LoVo (cell line): ENCODE measurements at places on chromosomes 2 and 18.
A peak's percentile ranks its signal among the peaks of the same experiment; 100 is the strongest.

DNA sequence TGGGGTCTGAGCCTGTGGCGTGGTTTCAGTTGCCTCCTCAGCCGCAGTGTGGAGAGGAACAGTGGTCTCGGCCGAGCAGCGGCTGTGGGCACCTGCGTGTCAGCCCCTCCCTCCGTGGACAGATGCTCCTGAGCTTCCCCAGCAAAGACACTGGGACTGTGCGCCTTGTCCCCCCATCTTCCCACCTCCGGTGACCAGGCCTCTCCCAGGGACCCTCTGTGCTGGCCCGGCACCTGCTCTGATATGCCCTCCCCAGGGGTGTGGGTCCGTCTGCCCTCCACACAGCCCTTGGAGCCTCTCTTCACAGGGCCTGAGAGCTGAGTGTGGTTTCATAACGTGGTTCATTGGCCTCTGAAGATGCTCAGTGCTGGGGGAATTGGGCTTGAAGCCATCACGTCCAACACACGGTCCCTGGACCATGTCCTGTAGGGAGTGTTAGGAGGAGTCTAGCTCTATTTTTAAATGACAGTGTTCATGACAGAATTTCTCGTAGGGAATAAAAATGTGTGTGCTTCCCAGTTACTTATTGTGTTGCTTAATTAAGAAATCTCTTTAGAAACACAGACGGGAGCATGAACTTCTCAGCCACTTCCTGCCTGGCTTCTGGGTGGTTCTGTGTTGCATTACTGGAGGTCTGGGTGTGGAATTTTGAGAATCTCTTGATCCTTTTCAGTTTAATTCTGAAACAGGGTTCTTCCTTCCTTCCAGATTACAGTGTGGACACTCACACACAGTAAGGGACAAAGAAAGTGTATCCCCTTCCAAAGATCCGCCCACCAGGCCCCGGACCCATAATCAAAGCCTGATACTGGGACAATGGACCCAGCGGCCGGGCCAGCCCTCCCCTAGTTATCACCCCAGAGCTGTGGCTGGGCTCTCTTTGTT, 110.7 kb downstream of the NFATC1 start:
- DNase-seq, result no peak

DNA sequence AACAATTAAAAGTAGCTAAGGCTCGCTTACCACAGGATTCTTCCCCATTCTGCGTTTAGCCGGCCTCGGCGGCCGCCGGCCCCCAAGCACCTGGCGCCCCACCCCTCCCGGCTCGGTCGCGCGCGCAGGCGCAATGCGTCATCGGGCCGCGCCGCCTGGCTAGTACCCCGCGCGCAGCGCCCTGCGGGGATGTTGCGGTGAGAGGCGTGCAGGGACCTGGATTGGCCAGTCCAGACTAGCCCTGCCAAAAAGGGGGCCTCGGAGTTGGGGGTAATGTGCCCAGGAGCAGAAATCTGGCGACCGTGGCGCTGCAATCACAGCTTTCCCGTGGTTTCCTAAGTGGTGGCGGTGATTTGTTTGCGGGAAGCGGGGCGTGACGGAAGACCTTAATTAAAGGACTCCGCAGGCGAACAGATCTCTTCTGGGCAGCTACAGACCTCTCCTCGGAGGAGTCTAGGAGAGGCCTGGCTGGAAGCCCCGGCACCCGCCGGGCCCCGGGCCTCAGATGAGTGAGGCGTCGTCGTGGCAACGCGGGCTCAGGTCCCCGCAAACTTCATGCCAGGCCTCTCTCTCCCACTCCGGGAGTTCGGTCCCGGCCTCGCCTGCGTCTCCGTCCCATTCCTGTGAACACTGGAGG, 606 bp downstream of the TMEM237 start:
- peak; percentile 83 for DNase-seq

DNA sequence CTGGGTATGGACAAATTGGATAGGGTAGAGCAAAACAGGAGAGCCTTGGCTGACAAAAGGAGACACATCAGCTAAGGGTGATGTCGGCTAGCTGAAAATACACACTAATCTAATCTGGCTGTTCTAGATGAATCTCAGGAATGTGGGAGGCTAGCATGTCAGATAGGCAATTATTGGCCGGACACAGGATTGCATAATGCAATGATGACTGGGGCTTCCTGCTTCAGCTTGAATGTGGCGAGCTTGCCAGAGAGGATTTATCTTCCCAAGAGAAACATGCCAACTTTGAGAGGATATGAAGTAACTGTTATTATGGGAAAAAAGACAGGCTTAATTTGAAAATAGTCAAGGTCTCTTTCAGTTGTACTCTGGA, 102.4 kb downstream of the TRIB2 start:
- DNase-seq, result no peak

DNA sequence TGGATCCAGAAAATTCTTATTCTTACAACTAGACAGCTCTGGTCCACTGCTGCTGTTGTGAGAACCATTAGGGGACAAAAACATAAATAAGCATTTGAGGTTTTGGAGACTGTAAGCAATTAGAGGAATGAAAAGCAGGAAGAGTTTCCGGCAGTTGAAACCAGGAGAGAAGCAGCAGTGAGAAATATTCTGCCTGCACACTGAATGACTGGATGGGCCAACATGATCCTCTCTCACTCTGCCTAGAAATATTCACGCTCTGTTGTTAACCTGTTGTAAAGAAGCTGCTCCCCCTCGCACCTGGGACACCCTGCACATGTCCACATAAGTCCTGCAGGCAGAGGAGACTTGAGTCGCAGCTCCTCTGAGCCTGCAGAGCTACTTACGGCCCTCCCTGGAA, 60.4 kb upstream of the RNF152 start:
- no peak for DNase-seq

GRCh38 chr2:199962203-199962602, 6.8 kb downstream of the MAIP1 start:
- no peak for DNase-seq

- no peak for DNase-seq
Observed at GRCh38 chr2:241599615-241600014, 37.3 kb downstream of the THAP4 start.

DNA sequence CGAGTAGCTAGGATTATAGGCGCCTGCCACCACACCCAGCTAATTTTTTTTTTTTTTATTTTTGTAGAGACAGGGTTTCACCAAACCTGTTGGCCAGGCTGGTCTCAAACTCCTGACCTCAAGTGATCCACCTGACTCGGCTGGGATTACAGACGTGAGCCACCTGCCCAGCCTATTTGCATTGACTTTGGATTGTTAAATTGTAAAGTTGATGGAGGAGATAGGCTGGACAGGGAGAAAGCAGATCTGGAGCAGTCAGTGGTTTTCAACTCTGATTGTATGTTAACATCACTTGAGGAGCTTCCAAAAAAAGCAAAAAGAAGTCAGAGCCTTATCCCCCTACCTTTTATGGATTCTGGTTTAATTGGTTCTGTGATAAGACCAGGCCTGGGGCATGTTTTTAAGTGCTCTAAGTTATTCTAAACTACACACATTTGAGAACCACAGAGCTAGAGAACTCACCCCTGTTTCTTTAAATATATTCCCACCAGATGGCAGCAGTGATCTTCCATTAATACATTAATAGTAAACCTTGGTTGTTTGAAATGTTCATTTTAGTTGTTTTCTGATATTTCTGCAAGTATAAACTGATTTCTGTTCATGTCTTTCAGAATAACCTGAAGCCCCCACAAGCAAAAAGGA, 7.5 kb downstream of the C2orf49 start:
- peak; percentile 41 for DNase-seq

DNA sequence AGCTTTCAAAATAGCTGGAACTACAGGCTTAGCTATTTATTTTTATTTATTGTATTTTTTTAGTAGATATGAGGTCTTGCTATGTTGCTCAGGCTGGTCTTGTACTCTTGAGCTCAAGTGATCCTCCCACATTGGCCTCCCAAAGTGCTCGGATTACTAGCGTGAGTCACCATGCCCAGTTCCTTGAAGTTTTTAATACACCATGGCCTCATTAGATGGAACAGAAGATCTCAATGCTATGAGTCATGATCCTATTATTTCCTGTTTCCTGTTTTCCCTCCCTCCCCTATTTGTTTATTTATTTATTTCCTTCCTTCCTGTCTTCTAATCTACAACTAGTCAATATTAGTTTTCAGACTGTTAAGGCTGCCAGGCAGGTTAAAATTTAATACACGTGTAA, 309.0 kb downstream of the CMPK2 start:
- DNase-seq, result peak; percentile 18

DNA sequence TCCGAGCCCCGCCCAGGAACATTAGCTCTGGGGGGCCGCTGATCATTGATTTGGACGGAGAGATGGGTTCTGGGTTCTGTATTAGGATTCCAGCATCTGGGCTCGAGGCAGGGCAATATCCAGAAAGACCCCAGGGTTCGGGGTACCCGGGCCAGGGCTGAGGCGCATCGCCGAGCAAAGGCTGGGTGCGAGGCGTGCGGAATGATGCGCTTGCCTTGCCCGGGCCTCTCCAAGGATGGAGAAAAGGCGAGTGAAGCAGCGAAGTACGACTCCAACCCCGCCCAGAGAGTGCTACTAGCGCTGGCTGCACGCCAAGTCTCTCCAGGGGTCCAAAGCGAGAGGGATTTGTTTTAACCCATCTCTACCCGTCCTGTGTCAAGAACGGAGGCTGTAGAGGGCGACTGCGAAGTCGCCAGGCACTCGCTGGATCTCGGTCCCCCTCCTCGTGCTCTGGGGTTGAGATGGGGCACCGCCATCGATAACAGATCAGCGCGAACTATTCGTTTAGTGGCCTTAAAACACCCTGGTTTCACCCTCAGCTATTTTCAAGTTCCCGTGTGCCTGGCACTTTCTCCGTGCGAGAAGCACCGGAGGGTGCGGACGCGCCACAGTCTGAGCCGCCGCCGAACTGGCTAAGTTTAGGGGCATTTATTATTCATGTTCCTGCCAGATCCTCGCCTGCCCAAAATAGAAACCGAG, 1.9 kb downstream of the ADCYAP1 start:
- no peak for DNase-seq

- DNase-seq, result no peak
Observed at GRCh38 chr2:56372071-56372656, 188.4 kb downstream of the CCDC85A start.

- DNase-seq, result no peak
Observed at GRCh38 chr2:8209494-8209893, 472.4 kb upstream of the ID2 start.

- no peak for DNase-seq
Observed at GRCh38 chr2:203037026-203037425, 22.4 kb downstream of the NBEAL1 start.

- DNase-seq, result no peak
Observed at GRCh38 chr18:48840491-48840877, 110.3 kb downstream of the SMAD7 start.

- DNase-seq, result no peak
Observed at GRCh38 chr18:8752329-8752728, 47.0 kb downstream of the MTCL1 start.

- DNase-seq, result no peak
Observed at GRCh38 chr2:186588421-186588820, 1.4 kb upstream of the ITGAV start.

DNA sequence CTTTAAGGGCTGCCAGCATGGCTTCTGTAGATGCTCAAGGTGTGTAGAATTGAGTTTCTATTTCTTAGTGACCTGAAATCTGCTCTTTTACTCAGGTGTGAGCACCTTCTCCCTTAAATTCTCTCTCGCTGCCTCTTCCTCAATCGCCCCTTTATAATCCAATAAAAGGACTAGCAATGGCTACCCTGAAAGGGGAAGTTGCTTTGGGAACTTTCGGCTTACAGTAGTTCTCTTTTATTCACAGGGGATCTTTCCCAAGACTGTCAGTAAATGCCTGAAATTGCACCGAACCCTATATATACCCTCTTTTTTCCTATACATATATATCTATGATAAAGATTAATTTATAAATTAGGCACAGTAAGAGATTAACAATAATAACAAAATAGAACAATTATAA, 121.8 kb downstream of the ACTR3 start:
- no peak for DNase-seq

GRCh38 chr2:132943829-132944228, 273.8 kb upstream of the LYPD1 start:
- DNase-seq, result no peak

DNA sequence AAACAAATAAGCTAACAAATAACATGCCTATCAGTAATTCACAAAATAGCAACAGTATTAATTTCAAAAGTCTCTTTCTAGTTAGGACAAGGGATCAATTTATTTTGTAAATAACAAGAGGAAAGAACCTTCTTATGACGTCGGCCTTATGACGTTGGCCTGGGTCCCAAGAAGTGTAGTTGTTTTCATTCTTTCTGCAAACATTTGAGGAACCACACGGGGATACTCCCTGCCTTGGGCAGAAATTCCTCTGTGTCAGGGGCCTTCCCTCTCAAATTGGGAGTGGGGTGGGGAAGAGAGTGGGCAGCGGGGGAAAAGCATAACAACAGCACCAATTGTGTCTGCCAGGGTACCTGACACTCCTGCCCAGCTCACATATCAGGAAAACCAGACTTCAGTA, 1.3 kb downstream of the CCDC68 start:
- DNase-seq, result no peak

DNA sequence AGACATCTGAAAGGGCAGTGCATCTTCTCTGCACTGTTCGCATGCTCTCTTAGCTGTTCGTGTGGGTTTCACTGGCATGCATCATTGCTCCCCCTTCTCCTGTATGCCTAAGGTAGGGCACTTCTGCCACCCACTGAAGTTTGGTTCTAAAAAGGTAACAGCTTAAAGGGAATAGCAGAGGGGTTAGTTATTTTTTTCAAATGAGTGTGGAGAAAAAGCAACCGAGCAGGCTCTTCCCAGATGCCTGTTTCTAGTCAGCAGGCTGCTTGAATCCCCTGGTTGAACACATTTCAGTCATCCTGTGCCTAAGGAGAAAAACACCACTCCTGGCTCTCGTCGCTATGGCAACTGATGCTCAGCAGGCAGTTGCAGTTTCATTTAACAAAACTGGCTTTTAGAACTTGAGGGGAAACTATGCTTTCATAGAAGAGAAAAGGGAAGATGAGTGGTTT, 69.8 kb upstream of the GALNT3 start:
- DNase-seq, result no peak

DNA sequence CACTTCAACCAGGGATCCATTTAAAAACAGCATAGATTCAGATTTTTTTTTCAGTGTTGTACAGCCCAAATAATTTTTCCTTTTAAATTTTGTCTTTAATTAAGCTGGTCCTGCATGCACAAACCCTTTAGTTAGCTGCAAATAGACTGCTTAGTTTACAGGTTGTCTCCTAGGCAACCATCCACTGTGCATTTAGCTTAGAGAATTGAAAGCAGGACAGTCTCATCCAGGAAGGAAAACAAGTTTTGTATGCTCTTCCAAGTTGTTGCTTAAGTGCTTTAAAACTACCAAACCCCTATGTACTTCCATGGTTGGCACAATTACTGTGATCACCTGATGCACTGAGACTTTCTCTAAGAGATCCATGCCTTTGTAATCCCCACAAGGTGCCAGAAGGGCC, at the start of gene MAP3K19:
TSS of gene MAP3K19 (minus strand) at position 148 of the 400 bp plus-strand sequence. CDS start 22,800 bp downstream, outside the sequence.
- DNase-seq, result no peak

- DNase-seq, result no peak
Observed at GRCh38 chr2:117952228-117952627, 61.6 kb downstream of the CCDC93 start.
